ENCODE measurements at places on chromosomes 16 and 17.

- DNase-seq: no peak
These were observed 2.2 kb downstream of the AHSP start for GRCh38 chr16:31529937-31530312.

DNA sequence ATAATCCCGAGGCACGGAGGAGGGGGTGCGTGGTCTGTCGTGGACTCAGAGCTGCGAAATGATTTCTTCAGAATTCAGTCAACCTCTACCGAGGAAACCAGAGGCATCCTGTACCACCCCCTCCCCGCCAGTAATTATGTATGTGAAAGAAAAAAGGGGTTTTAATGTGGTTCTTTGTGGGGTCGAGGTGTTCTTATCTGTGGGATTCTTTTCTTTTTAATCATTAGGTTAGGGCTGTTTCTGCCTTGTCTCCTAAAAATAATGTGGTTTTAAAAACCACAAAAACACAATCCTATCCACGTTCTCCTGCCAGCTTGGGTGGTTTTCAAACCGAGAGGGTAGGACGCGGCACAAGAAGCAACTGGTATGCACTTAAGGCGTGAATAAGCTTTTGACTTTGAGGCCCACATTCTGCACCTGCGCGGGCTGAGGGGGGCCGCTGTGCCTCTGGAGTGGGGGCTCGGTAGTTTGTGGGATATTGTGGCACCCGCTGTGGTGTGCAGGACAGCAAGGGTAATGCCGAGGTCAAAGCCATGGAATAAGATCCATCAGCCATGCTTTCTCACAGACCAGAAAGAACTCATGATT is 1.0 kb downstream of the SLC47A1 start:
- DNase-seq: no peak

- no peak for DNase-seq
These were observed 5.7 kb upstream of the MRPS23 start for GRCh38 chr17:57855391-57856035.

DNA sequence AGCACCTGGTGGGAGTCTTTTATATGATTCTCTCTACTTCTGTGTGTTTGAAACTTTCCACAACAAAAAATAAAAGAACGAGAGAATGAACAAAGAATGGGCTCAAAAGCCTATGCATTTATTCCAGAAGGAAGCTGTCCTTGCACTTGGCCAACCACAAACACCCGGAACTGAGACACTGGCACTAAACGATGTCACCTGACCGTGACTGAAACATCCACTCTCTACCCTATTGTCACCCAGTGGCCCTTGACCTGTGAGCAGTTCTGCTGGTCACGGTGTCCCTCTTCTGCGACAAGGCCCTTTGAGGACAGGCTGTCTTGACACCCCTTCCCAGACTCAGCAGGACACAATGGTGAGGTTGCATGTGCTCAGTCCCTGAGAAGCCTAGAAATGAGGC is 56.6 kb downstream of the TEKT5 start:
- no peak for DNase-seq

- no peak for DNase-seq
These were observed at the start of gene NOTUM for GRCh38 chr17:81961087-81961511. TSS of gene NOTUM (minus strand) at chr17:81961187. CDS start at chr17:81960909, 278 bp downstream.

Measured in stimulated activated CD8-positive, alpha-beta memory T cell treated with anti-CD3 and anti-CD28 coated beads, Interleukin-2, amount 100 ng/mL, for 1 hour (primary cell).